B cell (primary cell): ENCODE measurements at places on chromosomes 1 and 21. TPM values are rescaled to one million over a fixed set of nuclear protein-coding genes. Genes with fewer than 3 reads are reported as not detected.

The SPTA1 gene
- total RNA-seq, result not detected in 2 replicates

The LRRC53 gene
- not detected in 2 replicates for total RNA-seq

DNA sequence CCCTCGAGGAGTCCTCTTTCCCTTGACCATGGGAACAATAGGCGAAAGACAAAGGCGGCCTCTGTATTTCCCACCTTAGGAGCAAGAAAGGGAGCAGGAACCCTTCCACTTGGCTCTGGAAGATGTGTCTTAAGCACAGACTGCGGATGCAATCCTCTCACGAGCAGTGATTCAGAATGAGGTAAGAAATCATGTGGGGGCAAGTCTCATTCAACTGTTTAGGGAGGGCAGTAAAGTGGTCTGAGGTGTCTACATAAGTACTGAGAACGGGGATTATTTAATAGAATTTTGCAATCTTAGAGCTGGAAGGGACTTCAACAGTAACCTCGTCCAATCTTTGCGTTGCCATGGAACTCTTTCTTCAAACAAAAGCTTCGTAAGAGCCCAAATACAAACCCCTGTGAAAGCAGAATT lies 1.6 kb upstream of the DYRK3 start:
- no peak for DNase-seq

DNA sequence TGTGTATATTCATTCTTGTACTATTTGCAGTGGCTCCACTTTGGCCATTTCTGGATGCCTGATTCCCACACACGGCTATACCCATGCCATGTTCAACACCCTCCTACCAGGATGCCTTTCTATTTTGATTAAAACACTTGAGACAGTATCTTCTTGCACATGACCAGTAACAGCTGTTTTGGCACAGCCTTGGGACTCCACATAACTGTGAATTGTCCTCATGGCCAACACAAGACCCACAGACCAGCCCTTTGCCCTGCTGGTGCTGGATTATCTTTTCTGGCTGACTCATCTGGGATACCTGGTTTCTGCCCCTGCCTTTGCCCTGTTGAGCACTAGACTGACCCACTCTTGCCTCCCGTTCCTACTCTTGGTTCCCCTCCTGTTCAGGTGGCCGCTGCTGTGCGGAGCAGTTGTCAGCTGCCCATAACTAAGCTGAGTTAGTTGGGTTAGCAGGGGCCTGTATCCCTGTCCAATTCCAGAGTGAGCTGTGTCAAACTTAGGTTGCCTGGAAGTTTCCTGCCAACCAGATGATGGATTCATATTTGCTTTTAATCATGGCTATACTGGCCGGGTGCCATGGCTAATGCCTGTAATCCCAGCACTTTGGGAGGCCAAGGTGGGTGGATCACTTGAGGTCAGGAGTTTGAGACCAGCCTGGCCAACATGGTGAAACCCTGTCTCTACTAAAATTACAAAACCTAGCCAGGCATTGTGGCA lies 10.8 kb upstream of the EYA3 start:
- DNase-seq, result no peak

- no peak for DNase-seq
Measured at GRCh38 chr1:77966291-77966690, 12.6 kb downstream of the FUBP1 start.
